ENCODE measurements at places on chromosomes 5 and 9.

GRCh38 chr9:78130853-78131252 is 99.2 kb upstream of the GNAQ start:
- DNase-seq: no peak

- no peak for DNase-seq
These were observed 39.3 kb upstream of the RICTOR start for GRCh38 chr5:39113354-39113953.

DNA sequence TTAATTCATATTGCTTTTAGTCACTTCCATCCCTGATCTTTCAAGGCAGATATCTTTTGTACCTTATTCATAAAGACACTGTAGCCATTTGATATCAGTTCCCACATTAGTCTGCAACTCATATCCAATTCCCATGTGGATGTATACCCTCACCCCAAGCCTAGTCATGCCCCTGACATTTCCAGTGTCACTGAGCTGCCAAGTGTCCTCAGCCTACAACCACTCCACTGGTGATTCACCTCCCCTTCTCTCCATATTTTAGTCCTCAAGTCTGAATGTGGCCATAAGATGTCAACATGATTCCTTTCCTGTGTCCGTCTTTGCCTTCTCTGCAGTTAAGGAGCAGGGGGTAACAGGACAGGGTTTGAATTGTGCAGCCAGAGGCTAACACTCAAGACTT is 346.9 kb downstream of the RAB3C start:
- no peak for DNase-seq

- no peak for DNase-seq
These were observed 23.7 kb downstream of the NAIF1 start for GRCh38 chr9:128043467-128043868.

DNA sequence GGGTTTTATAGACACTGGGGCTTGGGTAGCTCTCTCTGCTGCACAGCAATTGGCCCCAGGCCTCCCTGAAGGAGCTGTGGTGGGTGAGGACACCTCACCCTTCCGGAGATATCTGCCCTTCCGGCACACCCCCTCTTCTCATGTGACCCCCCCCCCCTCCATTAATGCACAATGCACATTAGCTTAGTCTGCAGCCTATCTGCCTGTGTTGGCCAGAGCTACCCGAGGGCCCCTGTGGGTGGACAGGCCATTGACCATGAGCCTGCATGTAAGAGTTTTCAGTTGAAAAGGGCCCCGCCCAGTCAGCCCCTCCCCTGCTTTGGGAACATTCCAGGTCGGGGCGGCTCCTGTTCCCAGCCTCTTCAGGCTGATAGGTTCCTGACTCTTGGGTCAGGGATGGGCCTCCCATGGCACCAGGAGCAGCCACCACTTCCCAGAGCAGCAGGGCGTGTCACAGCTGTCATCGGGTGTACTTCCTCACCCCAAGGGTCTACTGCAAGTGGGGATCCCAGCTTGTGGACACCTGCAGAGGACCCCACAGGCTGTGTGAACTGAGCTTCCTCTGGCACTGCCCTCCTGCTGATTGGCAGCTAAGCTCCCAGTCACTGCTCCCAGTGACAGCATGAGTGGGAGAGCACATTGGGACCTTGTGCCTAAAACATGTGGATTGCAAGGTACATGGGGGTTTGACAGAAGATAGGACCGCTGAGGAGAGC is 17.8 kb downstream of the PHF2 start:
- no peak for DNase-seq

GRCh38 chr9:1960342-1961042 is 54.7 kb upstream of the SMARCA2 start:
- DNase-seq: no peak

DNA sequence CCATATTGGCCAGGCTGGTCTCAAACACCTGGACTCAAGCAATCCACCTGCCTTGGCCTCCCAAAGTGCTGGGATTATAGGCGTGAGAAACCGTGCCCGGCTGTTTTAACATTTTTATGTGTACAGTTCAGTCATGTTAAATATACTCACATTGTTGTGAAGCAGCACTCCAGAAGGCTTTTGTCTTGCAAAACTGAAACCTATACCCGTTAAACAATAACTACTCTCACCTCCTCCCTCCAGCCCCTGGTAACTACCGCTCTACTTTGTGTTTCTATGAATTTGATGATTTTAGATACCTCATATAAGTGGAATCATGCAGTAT is 23.1 kb upstream of the SHB start:
- no peak for DNase-seq

GRCh38 chr5:111143910-111144309 is 51.8 kb downstream of the WDR36 start:
- DNase-seq: no peak

DNA sequence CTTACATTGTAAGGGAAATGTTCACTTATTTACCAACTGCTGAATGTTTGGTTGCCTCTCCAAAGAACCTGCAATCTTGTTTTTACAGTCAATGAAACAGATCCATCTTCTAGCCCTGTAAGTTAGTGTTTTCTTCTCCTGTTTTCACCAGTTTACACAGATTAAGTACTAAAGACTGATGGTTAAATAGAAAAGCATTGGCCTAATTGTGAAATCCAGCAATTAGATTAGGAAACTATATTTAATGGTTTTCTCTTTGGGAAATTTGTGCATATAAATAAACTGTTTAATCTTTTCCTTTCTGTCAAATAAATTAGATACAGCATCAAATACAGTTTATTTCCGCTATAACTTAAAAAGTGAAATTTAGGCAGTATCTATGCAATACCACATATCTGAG is 247.9 kb upstream of the MEF2C start:
- DNase-seq: no peak

DNA sequence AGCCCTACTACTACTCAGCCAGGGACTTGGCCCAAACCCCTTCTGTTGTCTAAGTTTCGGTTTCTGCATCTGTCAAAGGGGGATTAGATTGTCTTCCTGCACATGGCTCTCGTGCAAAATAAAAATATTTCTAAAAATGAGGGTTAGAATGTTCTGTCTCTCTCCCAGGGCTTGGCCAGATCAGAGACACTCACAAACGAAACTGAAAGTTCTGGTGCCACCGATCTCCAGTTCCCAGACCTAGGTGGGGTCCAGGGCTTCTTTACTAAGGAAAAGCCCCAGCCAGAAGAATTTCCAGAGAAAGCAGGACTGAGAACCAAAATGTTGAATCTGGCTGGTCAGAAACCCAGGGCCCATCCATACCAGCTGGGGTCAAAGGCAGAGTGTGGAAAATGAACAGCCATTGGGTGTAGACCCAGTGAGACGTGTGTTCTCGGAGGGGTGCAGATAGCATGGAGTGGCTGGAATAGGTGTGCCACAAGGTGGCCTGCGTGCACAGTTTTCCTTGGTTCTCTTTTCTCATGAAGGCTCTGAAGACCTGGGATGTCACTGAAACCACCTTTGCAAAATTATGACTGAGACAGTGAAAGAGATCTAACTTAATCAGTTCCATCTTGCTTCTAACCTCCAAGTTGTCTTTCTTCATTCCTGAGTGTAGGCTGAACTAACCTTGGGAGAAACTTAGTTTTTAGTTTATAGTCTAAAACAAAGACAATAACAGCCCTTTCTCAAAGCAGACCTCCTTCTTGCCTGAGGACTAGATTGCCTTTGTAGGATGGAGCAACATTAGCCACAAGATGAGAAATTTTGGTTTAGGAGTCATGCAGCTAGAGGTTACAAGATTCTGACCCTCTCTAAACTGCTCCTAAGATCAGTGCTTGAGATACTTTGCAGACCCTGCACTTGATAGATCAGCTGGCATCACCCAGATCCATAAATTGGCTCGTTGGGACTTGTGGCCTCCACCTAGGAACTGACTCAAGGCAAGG is 2.3 kb upstream of the SLC23A1 start:
- no peak for DNase-seq

DNA sequence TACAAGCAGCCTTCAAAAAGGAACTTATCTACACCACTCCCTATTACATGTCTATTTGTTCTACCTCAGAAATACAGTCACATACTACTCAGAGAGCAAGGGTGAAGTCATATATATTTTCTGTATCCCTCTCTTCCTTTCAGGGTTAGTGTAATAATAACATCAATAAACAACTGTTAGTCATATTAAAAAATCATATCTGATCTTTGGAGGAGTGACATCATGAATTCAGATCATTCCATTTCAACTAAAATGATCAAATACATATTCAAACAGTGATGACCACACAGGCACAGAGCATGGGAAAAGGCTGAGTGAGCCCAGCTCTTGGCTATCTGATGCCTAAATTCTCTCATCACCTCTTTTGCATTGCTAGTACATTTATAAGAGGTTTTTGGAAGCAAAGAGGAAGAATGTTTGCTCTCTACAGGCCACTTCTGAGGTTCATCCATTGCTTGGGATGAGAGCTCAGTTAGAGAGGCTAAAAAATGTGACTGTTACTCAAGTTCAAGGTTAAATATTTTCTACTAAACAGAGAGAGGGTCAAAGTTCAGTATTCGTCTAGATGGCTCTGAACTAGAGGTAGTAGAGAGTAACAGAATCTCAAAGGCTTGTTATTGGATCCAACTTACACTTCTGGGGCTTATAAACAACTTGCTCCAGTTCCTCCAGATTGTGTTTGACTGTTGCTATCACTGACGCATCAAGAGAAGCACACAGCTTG is 39.0 kb downstream of the RIGI start:
- no peak for DNase-seq

Data from stimulated activated CD4-positive, alpha-beta T cell treated with anti-CD3 and anti-CD28 coated beads, TNF-alpha, amount 100 ng/mL, for 48 hours (primary cell).